ENCODE measurements at places on chromosomes 2 and 18.

DNA sequence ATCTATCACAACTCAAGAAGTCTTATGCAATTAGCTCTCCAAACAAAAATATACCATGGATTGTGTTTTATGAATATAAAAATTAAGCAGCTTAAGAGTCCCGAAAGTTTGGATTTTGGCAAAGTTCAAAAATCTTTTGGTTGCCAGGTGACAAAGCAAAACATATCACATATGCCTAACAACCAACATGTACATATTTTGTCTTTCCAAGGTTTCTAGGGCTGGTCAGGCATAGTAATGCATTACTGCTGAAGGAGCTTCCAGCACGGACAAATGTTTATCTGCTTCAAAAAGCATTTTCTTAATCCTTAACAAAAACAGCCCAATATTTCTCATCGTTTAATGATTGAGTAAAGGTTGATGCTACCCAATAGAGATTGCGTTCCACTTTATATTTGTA lies 1327.1 kb upstream of the ZEB2 start:
- no peak for DNase-seq

GRCh38 chr2:141889788-141890187 lies 241.0 kb downstream of the LRP1B start:
- no peak for DNase-seq

GRCh38 chr2:71417300-71418202 lies 35.8 kb upstream of the DYSF start:
- no peak for DNase-seq

DNA sequence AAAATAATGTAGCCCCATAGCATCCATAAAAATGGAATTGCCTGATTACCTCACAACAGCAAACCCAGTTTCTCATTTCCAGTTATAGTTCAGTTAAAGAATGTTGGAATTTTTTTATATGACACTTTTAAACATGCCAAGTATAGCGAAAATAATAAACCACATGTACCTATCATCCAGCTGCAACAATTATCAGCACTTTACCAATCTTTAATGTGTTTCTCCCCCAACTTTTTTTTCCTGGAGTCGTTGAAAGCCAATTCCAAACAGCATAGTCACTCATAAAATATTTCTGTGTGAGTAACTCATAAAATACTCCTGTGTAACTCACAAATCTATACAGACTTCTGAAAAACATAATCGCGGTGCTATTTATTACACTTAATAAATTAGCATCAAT lies 38.1 kb downstream of the SMAD4 start:
- no peak for DNase-seq

DNA sequence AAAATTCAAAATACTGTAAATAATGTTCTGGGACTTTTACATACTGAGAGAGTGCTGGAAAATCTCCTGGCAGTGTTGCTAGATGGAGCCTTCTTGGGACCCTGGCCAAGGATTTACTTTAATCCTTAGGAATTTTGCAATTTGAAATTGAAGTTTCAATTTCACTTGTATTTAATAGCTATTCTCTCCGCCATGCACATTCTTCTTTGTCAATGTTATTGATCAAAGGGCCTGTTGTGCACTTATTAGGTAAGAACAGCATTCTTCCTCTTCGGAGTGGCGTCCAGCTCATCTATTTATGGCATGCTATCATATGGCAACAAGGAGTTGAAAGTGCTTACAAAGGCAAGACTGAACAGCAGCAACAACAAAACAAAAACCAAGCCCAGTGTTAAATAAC lies 40.1 kb upstream of the SOS1 start:
- DNase-seq: no peak

GRCh38 chr2:69017080-69017479 lies 4.1 kb downstream of the ANTXR1 start:
- no peak for DNase-seq

DNA sequence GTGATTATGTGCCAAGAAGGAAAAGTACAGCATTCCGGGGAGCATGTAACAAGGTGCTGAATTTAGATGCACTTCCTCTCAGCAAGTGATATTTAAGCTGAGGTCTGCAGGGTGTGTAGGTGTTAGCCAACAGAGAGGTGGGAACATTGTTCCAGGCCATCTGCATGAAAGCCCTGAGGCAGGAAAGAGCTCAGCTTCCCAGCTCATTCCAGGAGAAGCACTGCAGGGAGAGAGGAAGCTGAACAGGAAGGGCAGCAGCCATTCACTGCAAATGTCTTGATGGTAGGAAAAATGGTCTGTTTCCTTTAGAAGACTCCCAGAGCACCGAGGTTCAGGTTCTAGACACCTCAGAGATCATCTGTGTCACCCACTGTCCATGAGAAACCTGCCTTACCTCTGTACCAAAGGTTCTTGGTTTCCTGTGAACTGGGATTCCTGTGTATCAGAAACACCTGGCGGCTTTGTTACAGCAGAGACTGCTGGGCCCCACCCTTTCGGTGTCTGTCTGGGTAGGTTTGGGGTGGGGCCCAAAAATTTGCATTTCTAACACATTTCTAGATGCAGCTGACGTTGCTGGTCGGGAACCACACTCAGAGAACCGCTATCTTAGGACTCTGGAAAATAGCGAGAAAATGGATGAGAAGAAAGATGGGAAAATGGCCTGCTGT lies 84.0 kb downstream of the RTN4 start:
- DNase-seq: no peak

DNA sequence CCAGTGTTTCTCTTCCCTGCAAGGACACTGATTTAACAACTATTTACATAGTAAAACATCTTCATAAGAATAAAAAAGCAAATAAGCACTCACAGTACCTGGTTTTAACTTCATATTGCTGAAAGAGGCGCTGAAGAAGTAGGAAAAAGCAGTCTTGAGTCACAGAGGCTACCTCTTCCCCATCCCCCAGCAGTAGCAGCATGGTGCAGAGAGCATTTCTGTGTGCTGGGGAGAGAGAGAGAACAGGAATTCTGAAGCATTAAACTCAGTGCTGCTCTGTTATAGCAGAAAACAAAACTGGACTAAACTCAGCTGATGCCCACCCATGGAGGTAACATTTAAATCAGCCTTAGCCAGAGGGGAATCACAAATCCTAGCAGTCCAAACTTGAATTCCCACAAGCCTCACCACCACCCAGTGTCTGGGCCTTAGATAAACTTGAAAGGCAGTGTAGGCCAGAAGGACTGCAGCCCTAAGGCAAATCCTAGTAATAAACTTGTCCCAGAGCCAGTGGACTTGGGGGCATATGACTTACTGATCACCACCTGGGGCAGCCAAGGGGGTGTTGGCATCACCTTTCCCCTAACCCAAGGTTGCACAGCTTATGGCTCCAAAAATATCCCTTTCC lies 321.8 kb upstream of the CWC22 start:
- DNase-seq: no peak

DNA sequence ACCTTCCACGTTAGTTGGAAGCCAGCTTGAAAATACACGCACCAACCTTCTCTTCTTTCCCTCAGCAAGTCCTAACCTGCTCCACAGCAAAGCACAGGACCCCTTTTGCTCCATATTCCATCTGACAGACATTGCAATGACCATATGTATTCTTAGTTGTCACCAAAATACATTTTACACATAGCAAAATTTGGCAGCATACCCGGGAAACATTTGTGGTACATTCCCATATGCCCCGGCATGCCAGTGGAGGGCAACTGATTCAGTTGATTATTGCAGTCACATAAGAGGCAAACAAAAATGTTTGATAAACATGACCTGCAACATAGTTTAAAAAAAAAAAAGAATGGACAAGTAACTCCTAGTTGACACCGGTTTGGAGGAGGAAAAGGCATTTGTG lies 202.1 kb upstream of the UBE2E3 start:
- DNase-seq: no peak

DNA sequence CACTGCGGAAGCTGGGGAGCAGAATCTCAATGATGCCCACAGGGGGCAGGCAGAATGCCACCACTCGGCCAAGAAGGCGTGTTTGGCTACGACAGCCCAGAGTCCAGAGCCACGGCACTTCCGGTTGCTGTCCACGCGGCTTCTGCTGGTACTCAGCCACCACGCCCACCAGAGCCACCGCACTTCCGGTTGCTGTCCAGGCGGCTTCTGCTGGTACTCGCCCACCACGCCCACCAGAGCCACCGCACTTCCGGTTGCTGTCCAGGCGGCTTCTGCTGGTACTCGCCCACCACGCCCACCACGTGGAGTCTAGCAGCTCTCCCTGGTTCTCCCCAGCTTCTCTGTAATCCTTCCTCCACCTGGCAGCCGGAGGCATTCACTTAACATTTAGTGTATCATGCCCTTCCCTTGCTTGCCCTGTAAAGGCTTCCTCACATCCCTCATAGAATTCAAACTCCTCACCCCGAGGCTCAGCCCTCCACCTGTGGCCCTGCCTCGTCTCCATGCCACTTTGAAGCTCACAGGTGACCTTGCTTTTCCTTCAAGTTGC lies 40.1 kb upstream of the APCDD1 start:
- no peak for DNase-seq

DNA sequence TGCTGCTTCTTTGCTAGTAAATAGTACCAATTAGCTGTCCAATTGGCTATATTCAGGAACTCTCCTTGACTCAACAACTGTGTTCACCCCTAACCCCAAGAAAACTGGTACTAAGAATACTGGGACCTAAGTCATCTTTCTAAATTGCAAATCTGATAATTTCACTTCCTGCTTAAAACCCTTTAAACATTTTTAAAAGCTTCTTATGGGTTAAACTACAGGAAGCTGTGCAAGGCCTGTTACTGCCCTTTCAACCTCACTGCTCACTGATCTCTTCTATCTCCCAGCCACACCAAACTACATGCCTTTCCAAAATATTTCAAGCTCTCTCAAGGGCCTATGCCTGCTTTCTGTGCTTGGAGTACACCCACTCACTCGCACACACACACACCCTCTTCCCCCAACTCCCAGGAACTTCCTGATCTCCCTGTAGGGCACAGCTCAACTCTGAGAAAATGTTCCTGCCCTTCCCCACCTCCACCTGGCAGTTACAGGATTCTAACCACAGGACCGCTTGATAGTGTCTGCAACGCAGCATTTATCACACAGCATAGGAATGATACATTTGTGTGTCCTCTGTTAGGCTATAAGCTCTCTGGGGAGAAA lies 6.7 kb downstream of the LMAN1 start:
- DNase-seq: no peak

DNA sequence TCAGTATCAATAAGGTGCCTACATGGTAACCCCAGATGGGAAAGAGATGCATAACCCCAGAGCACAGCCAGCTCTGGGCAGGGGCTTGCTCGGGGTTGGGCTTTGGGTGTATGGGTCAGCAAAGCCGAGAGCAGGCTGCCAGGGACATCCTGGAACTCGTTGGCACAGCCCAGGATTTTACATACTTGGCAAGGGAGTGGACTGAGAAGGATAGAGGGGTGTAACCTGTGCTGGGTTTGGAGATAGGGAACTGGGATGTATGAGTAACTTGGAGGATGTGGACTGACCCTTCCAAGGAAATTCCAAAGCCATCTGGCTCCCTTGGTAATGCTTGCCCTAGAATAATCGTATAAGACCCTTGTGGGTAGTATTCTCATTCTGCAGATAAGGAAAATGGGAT lies 44.2 kb downstream of the GPR39 start:
- DNase-seq: no peak

DNA sequence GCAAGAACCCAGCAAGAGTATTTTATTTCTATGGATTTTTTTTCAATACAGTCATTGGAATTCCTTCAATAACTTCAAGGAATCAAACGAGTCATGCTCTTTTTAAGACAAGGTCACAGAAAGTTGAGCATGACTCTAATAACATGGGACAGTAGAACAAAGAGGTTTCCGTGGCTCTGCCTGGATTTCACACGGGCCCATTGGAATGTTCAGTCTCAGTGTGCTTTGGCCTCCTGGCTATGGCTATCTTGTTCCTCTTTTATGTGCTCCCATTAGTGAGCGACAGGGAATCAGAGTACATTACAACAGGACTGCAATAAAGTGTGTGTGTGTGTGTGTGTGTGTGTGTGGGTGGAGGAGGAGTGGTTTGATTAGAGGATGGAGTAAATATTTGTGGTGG lies 312.4 kb downstream of the DCC start:
- DNase-seq: no peak

DNA sequence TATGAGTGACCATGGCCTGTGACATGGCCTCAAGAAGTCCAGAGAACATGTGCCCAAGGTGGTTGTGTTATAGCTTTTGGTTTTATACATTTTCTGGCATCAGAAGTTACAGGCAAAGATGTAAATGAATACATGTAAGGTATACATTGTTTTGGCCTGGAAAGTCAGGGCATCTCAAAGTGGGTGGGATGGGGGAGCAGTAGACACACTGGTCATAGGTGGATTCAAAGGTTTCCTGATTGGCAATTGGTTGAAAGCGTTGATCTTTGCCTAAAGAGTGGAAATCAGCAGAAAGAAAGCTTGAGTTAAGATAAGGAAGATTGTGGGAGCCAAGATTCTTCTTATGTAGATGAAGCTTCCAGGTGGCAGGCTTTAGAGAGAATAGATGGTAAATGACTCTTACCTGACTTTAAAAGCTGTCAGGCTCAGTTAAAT lies 62.1 kb upstream of the DYNAP start:
- no peak for DNase-seq

Measured in coronary artery (tissue), 2 donors.